Muscle of arm (tissue), 14 donors: ENCODE measurements at places on chromosomes 7 and 10. TPM values are rescaled to one million over a fixed set of nuclear protein-coding genes. Genes with fewer than 3 reads are reported as not detected.

DNA sequence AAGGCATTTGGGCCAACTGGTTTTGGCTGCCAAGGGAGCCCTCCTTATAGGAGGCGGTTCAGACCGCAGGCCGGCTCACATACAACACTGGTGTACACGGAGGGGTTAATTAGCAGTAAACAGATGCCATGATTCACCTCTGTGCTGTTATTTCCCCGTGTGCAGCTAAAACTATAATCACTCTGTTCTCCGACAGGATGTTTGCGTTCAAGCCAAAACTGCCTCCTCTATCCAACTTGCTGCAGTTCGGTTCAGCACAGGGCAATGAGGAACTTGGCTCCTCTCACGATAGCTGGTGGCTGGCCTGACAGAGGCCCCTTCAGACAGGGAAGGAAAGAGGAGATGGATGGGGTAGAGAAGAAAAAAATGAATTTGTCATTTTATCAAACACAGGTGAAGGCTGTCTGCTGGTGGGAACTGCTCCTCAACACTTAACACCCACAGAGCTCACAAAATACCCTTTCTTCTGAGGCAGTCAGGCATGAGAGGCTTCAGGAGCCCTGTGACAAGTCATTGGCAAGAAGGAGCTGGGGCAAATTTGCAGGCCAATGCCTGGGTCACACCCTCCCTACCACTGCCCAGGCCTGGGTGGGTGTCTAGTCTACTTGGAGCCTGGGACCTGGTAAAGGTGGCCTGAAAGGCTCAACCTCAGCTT, 24.0 kb downstream of the KCNMA1 start:
- DNase-seq: no peak

DNA sequence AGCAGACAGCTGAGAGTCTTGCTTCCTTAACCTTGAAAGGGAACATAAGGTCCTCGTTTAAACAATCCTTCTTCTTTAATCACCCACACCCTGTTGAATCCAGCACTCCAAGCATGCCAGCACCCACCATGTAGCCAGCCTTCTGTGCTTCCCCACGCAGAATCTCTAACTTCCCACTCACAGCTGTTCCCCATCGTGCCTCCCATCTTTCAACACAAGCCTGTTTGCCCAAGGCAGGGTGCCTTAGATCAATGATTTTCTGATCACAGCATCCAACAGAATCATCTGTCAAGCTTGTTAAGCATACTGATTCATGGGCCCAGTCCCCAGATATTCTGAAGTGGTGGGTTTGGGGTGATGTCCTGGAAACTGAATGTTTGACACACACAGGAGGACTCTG, 530.8 kb downstream of the SH2D4B start:
- no peak for DNase-seq

Gene TFR2
- 0.61 TPM for polyA plus RNA-seq

Gene LEP
- not detected for polyA plus RNA-seq

Gene MAD1L1
- 18.8 TPM for polyA plus RNA-seq

Gene TMEM26
- 13.9 TPM for polyA plus RNA-seq

Gene HOXA11
- 2.0 TPM for polyA plus RNA-seq

DNA sequence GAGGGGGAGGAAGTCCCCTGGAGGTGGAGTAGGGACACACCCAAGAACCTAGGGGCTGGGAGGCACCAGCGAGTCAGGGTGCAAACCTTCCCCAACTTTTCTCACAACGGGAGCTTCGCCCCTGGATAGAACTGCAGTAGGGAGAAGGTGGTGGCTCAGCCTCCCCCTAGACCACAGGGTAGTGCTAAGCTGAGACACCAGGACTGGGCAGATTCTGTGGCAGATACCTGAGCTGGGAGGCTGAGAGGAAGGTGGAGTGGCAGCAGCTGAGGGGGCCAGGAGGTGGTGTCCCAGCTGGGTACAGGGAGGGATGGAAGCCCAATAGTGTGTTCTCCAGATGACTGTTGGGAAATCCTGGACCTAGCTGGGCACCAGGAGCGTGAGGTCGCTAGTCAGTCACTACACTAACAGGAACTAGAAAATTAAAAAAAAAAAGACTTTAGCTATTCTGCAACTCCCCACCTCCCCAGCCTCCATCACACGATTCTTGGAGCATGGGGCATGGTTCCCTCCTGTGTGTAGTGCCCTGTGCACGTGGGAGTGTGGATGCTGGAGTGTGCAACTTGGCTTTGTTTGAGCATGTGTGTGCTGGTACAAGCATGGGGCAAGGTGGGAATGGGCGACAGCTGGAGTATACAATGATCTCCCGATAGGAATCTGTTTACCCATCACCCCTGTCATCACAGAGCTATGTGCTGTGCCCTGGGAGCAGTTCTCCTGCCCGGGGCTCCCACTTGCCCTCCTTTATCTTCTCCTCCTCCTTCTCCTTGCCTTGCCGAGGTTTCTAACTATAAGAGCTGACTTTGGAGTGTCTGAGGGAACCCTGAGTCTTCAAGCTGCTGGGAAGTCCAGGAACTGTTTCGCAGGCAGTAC, 8.8 kb upstream of the TRPV6 start:
- DNase-seq: no peak
